ENCODE measurements at places on chromosomes 5 and 9.
A peak's percentile ranks its signal among the peaks of the same experiment; 100 is the strongest.

DNA sequence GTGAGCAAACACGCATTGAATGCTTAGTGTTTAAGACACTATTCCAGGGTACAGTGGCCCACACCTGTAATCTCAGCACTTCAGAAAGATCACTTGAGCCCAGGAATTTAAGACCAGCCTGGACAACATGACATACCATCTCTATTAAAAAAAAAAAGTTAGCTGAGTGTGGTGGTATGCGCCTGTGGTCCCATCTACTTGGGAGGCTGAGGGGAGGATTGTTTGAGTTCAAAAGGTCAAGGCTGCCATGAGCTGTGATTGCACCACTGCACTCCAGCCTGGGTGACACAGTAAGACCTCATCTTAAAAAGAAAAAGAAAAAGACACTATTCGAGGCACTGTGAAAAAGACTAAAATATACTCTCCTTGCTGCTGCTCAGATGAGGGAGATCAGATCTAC is 240.7 kb downstream of the NR3C1 start:
- DNase-seq: no peak

DNA sequence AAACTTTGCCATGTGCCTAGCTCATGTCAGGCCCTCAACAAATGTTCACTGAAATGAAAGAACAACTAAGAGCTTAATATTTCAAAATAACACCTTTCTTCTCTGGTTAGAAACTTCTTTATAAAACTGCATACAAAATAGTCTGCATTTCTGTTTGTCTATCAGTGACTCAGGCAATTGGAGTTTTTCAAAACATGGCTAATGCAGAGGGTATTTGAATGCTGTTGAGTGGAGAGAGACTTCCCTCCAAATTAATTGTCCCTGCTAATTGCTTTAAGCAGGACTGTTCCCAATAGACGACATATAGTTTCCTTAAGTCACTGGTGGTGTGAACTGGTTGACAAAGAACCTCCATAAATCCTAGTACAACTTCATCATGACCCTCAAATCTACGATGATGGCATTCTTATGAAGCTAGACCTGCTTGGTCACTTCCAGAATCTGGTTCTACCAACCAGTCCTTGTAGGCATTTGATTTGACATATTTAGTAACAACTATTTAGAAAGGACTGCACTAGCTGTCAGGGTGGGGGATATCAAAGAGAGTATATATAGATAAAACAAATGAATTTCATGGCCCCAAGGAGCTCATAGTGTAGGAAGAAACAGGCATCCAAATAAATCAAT is 84.5 kb downstream of the PRLR start:
- DNase-seq: no peak

- no peak for DNase-seq
Measured at GRCh38 chr5:6780802-6781391, 67.7 kb downstream of the TENT4A start.

DNA sequence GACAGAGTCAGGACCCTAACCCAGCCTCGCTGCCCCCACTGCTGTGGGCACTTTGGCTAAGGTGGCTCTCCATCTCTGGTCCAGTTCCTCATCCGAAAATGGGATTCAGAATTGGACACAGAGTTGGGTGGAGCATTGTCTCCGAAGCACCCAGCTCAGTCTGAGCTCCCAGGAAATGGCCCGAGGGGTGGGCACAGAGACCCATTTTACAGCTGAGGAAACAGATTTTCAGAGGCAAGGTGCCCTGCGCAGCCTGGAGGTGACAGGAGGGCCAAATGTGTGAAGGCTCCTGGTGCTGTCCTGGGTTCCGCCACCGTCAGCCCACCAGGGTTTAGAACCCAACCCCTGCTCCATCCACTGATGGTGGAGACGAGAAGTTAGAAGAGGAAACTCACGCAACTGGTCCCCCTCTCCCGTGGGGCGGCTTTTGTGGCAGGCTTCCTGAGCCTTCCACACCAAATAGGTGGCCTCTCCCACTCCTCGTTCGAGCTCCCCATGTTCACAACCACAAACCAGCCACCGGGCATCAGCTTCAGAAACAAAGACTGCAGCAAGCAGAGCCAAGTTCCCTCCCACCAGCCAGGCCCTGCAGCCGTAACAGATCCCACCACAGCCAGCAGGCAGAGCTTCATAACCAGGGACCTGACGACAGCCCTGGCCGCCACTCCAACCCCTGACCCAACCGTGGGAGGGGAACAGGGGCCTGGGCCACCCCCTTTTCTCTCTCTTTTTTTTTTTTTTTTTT is 90.9 kb upstream of the LMX1B start:
- no peak for DNase-seq

DNA sequence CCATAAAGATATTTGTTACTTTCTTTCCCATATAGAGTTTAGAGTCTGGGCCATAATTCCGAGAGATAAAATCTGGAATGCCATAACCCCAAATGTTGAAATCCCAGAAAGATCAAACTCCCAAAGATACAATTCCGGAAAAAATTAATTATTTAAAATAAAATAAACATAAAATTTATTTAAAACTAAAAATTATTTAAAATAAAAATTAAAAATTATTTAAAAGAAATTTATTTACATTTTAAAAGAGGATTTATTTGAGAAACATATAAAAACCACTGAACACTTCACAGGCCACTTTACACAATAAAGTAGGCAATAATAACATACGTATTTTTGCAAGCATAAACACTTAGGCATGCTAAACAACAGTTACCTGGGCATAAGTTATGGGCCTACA is 57.9 kb downstream of the SHC3 start:
- no peak for DNase-seq

DNA sequence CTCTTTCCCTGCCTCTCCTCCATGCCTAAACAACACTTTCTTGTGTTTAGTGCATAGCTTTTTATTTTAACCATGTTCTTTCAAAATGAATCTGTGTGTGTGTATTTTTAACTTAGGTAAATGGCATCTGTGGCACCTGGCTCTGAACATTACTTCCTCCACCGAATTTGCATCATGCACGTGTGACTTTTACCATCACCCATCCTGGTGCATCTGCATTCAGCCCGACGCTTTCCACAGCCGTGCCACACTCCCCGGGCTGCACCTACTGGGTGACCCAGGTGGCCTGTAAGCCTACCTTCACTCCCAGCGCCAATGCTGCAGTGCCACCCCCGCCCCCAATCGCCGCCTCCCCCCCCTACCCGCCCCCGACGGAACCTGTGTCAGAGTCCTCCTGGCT is 12.7 kb upstream of the FCN1 start:
- DNase-seq: no peak

GRCh38 chr5:72355706-72356299 is 35.6 kb downstream of the PTCD2 start:
- peak; percentile 20 for DNase-seq

DNA sequence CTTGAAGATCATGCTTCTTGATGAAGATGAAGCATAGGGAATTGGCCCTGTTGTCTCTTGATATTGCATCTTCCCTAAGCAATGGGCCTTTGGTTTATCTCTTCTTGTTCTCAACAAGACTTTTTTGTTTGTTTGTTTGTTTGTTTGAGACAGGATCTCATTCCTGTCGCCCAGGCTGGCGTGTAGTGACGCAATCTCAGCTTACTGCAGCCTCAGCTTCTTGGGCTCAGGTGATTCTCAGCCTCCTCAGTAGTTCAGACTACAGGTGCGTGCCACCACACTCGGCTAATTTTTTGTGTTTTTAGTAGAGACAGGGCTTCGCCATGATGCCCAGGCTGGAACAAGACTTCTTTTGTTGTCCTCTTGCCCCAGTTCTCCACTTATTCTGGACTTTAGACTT is 5.2 kb downstream of the TMEFF1 start:
- DNase-seq: no peak

DNA sequence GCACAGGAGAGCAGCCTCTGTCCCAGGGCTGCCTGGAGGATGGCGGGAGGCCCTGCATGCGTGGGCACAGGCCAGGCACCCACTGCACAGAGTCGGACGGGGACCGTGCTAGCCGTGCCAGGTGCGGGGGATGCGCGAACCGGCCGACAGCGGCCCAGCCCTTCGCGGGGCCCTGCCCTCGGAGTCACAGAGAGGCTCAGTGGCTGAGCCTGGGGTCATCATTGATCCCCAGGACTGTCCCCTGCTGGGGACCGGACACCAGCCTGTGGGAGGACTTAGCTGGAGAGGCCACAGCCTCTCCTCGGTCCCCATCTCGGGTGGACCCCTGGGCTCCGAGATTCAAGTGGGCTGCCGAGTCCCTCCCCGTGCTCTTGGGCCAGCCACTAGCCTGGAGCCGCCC is 19.1 kb upstream of the LAMC3 start:
- DNase-seq: no peak

GRCh38 chr9:126321742-126322141 is 4.9 kb upstream of the MVB12B start:
- no peak for DNase-seq

DNA sequence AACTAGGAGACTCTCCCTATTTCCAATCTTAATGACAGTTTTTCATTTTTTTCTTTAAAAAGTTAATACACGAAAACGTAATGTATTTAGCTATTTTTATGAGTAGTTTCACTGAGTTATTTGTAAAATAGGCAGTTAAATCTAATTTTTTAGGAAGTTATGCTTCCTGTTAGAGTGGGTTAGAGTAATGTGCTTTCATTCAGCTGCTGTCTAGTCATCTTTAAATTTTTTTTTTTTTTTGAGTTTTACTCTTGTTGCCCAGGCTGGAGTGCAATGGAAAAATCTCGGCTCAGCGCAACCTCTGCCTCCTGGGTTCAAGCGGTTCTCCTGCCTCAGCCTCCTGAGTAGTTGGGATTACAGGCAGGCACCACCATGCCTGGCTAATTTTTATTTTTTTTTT is 34.0 kb downstream of the CDC42SE2 start:
- no peak for DNase-seq

- DNase-seq: no peak
Measured at GRCh38 chr9:136567651-136568287, 21.9 kb upstream of the NOTCH1 start.

DNA sequence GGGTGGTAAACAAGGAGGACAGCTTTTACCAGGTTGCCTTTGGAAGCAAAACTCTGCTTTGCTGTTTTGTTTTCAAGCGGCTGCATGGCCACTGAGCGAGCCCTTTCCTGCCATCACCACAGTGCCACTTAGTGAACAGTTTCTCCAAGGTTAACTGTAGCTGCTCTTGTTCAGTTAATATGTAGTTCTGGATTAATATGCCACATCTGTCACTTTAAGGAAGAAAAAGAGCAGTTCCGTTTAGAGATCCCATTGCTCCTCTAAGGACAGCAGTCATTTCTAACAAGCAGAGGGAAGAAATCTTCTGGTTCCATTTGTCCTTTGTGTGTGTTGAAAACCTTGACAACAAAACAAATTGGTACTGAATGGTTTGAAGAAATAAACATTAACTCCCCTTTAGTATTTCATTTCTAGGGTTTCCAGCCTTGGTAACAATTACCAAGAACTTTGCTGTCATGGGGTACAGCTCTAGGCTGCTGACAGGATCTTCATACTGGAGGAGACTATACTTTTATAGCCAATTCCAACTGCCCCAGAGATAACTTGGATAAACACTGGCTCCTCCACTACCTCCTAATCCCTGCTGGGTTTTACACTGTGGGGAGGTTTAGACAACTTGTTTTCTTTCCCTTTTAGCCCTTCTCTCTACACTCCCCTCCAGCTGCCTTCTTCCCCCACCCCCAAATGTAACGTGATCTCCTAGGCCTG is 10.3 kb upstream of the ABL1 start:
- no peak for DNase-seq

- no peak for DNase-seq
Measured at GRCh38 chr5:125056671-125057485, 310.4 kb upstream of the ZNF608 start.

DNA sequence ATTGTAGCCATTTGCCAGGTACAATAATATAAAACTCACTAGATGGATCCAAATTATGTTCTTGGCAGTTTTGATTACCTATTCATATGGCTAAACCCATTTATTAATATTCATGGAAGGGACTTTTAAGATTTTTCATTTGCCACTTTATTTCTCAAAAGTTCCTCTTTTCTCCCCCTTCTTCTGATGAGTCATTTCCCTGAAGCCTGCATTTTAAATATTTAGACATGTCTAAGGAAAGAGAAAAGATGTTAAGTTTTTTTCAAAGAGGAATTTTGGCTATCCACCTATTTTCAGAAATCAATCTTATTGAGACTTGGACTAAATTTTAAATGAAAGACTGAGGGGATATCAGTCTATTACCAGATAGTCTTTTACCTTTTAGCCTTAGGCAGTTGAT is 1189.4 kb downstream of the EFNA5 start:
- DNase-seq: no peak

GRCh38 chr5:151601391-151601790 is 10.3 kb upstream of the FAT2 start:
- DNase-seq: no peak

DNA sequence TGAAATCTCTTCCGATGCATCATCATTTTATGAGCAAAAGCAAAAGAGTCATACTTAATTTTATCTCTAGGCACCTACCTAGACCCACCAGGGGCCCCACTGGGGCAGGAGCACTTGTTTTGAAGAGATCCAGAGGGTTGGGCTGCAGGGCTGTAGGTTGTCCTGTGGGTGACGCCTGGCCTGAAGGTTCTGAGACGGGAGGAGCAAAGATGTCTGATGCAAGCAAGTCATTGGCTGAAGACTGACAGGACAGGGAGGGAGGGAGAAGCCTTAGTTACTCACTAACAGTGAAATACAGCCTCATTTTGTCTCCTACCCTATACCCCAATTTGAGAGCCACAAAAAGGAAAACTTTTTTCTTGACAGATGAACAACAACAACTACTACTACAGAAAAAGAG is 17.1 kb upstream of the C9 start:
- no peak for DNase-seq

DNA sequence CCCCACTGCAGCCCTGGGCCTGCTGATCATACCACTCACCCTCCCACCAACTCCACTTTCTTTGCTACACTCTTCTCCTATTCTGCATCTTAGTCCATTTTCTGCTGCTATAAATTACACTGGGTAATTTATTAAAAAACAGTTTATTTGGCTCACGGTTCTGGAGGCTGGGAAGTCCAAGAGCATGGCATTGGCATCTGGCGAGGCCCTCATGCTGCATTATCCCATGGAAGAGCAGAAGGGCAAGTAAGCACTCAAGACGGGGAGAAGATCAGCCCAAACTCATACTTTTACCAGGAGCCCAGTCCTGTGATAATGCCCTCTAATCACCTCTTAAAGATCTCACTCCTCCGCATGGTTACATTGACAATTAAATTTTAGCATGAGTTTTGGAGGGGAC is 9.4 kb downstream of the GLIPR2 start:
- no peak for DNase-seq

GRCh38 chr9:12822111-12822510 is 47.3 kb downstream of the LURAP1L start:
- no peak for DNase-seq

- no peak for DNase-seq
Measured at GRCh38 chr5:172661526-172661925, 20.5 kb downstream of the NEURL1B start.

DNA sequence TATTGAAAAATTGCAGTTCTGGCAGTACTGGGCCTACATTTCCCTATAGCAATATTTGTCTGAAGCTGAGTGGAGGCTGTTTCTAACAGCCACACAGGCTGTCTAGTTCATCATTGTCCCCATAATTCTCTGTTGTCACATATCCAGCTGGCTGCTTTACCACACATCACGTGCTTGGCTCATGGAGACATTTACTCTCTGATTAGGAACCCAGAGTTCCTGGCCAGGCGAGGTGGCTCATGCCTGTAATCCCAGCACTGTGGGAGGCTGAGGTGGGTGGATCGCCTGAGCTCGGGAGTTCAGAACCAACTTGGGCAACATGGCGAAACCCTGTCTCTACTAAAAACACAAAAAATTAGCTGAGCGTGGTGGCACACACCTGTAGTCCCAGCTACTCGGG is 81.4 kb downstream of the PGM5 start:
- DNase-seq: no peak
